Glomerular endothelial cell (primary cell): ENCODE measurements at places on chromosomes 2 and 18.

DNA sequence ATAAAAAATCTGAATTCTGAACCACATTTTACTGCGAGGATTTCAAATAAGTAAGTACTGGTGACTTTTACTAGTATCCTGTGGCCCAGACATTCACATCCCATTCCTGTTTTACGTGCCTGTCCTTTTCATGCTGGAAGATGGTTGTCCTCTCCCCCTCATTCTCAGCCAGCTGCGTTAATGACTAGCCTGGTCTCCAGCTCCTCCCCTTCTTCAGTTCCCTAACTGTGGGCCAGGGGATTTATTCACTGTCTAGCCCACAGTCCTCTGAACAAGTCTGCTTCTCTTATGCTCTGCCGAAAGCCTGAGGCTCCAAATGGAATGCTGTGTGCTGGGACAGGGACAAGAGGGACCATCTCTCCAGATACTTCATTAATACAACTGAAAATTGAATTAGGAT, 373.9 kb downstream of the PTPRM start:
- no peak for DNase-seq

- DNase-seq: no peak
Observed at GRCh38 chr2:149100739-149101699, 62.5 kb downstream of the LYPD6B start.

GRCh38 chr2:46847726-46848412, 67.7 kb downstream of the MCFD2 start:
- no peak for DNase-seq

DNA sequence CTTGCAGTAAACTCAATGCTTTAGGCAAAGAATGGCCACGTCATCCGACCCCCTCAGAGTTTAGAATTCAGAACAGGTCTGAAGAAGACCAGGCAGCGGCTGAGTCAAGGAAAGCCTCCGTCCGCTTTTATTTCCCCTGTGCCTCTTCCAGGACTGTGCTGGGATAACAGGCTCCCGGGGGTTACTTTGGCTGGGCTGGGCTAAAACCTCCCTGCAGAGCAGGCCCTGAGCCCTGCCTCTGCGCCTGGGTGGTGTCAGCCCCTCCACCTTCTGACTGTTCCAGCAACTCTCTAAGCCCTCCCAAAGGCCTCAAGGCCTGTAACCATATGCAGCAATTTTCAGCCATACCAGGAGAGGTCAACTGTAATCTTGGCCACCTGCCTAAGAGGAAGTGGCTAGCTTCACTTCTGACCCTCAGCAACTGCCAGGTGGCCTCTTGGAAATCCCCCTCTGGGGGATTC, 166.5 kb downstream of the RPIA start:
- DNase-seq: peak; percentile 7

- no peak for DNase-seq
Observed at GRCh38 chr2:142914507-142915313, 37.2 kb downstream of the KYNU start.

DNA sequence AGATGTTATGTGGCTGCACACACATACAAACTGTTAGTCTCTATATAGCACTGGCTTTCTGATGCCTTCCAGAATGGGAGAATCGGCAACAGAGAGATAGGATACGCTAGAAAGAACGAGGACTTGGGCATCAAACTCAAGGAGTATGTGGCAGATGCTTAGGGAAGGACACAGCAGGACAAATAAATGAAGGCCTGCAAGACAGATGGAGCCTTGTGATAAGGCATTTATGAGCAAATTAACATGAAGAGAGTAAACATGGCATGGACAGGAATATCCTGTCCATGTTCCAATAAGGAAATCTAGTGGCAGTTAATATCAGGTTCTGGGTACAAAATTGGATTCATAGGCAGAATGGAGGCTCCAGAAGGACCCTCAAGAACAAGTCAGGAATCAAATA, 136.9 kb downstream of the SLC4A10 start:
- DNase-seq: no peak

DNA sequence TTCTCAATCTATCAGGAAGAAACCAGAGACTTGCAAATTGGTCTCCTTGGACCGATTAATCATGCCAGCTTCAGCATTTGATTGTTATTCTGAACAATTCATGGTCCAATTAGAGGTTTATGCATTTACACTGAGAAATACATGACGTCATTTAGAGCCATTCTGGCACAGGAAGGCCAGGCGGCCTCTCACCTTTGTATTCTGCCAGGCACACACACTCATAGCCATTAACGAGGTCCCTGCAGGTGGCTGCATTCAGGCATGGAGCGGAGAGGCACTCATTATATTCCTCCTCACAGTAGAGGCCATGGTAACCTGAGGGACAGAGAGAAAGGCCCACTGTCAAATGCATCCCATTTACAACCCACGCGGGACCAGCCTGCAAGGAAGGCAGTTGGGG, 146.8 kb upstream of the PID1 start:
- no peak for DNase-seq

GRCh38 chr18:48031641-48032040, 101.2 kb upstream of the SMAD2 start:
- no peak for DNase-seq

DNA sequence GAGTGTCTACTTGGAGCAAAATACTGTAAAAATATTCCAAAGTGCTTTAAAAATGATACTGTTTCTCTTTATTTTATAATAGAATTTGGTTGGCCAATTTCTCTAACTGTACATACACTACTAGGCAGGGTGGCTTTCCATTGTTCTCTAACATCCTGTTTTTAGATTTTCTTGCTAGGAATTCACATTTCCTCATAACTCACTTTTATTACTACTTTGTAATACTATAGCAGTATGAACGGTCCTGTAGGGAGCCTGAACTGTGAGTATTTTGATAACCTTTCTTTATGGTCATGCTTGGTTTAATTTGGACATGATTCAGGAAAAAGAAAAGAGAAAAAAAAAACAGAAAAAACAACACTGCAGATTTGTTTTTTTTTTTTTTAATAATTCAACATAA, 37.8 kb downstream of the GCG start:
- DNase-seq: peak; percentile 73

DNA sequence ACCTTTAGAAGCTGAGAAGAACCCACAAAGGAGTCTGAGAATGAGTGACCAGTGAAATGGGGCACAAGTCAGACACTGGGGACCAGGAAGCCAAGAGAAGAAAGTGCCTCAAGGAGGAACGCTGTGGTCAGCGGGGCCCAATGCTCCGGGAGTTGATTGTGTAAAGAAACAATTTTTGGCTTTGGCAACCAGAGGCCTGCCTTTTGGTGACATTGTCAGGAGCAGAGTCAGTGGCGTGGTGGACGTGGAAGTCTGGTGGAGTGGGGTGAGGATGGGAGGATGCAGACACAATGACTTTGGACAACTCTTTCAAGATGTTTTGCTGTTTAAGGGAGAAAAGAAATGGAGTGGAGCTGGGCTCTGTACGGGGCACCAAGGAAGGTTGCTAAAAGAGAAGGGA, 100.2 kb upstream of the SEC11C start:
- no peak for DNase-seq

GRCh38 chr2:144505245-144505831, 14.6 kb downstream of the ZEB2 start:
- no peak for DNase-seq

- DNase-seq: no peak
Observed at GRCh38 chr2:152560873-152561595, 156.2 kb downstream of the PRPF40A start.

DNA sequence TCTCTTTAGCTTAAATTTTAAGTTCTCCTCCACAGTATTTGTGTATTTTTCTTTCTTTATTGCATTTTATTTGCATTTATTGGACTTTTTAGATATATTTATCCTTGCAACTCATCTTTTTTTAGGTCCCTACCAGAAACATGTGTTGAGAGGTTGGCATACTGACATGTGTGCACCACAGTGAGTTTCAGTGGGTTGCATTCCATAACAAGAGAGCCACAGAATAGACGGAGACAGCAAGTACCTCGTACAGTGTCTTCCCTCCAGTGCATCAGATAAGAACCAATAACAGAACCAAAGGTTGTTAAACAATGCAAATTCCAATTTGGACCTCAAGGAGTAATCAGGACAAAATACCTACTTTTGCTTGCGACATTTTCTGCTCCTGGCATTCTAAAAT, 111.9 kb downstream of the DNAH7 start:
- no peak for DNase-seq

- DNase-seq: no peak
Observed at GRCh38 chr2:216057688-216058193, 23.9 kb downstream of the PECR start.

GRCh38 chr2:40043191-40043590, 264.1 kb upstream of the THUMPD2 start:
- DNase-seq: no peak

DNA sequence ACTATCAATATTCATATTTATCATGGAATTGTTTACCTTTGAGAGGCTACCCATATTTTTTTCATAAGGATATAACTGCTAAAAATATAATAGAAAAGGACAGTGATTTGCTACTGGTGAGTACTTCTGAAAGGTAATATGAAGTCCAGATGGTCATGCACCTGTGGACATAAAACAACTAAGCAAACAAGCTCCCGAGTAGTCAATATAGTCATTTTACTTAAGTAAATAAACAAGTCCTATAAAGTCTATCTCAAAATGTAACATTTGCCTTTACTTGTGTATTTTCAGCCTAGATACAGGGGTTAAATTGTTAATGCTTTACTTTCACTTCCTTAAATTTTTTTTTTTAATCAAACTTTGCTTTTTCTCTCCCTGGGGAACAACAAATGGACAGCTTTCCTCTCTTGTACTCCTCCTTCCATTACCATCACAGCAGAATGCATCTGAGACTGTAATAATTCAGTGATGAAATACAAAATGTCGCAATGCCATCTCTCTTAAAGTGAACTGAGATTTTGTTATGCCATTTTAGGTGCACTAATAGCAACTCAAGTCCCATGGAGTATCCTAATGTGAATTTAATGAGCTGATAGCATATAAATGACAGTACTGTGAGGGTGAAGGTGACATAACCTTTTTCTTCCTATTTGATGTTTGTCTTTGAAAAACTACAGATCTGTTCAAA, 1325.4 kb upstream of the ZEB2 start:
- no peak for DNase-seq

- no peak for DNase-seq
Observed at GRCh38 chr2:66929632-66930338, 467.3 kb upstream of the ETAA1 start.

DNA sequence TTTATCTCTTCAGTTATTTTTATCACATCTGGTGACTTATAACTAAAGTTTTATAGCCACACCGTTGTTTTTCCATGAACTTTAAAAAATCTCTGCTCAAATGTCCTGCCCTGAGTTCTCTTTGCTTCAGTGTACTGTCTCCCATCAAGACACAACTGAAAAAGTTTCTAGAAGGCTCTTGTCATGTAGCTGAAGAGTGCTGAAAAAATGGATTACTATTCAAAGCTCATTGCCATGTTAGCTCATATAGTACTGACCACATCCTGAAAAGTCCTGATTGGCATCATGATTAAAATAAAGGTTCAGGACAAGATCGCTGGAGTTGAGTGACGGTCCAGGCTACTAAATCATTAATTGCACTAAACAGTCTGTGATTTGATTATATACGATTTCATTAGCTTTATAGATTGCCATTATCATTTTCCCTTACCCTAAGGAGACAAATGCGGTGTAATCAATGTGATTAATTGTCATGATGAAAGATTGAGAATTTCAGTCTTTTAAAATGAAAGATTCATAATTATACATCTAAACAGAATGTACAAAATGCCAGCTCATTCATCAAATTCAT, 62.2 kb downstream of the MFSD6 start:
- DNase-seq: peak; percentile 27

- DNase-seq: no peak
Observed at GRCh38 chr2:212097001-212097400, 441.6 kb downstream of the ERBB4 start.

- DNase-seq: no peak
Observed at GRCh38 chr2:218228366-218229090, 11.5 kb downstream of the ARPC2 start.

DNA sequence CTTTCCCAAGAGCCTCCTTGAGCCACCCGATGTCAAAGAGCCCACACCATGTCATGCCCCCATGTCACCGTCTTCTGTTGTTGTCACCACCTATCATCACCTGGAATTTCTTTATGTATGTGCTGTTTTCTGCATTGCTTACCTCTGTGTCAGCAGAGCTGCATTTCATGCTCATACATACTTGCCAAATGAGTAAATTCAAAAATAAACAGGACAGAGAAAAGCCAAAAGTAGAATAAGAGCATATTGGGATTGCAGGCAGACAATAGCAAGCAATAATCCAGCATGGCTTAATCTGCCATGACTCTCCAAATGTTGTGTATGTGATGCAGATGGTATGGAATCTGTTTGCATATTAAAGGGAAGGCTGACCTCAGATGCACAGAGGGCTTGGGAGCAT, 15.3 kb upstream of the RGPD4 start:
- DNase-seq: no peak
